ENCODE measurements at places on chromosomes 11 and 22.

- no peak for DNase-seq
Observed at GRCh38 chr22:39920134-39920743, 19.4 kb downstream of the GRAP2 start.

DNA sequence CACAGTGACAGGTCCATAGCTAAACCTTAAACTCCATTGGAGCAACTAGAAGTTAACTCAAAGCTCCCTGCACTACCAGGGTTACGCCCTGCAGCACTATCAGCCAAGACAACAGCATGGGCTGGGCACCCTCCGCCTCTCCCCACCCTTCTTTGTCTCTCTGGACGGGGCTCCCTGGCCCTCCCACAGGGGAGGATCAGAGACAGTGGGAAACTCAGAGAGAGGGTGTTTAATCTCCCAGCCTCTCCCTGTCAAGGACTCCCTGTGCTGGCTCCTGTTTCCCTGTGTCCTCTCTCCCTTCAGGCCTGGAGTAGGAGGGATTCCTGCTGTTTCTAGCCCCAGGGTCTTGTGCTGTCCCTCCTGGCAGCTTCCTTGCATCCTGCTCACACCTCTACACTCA is 56.9 kb upstream of the CSNK2A3 start:
- DNase-seq, result no peak

GRCh38 chr11:1343391-1344055 is 34.1 kb upstream of the TOLLIP start:
- no peak for DNase-seq

DNA sequence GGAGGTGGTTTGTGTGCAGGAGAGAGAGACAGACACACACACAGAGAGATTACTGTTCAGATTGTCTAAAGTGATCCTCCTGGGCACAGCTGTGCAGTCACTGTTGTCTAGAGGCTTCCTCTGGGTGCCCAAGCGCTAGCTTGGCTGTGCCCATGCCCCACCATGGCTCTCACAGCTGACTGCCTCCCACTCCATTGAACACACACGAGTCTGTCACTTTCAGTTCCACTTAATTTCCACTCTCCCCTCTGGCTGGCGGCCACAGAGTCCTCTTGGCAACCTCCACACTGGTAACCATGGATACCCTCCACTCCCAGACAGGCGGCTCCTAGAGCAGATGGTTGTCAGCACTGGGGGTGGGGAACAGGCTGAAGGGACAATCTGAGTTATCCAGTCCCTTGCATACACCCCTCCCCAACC is 29.1 kb downstream of the MAP6 start:
- DNase-seq, result no peak

DNA sequence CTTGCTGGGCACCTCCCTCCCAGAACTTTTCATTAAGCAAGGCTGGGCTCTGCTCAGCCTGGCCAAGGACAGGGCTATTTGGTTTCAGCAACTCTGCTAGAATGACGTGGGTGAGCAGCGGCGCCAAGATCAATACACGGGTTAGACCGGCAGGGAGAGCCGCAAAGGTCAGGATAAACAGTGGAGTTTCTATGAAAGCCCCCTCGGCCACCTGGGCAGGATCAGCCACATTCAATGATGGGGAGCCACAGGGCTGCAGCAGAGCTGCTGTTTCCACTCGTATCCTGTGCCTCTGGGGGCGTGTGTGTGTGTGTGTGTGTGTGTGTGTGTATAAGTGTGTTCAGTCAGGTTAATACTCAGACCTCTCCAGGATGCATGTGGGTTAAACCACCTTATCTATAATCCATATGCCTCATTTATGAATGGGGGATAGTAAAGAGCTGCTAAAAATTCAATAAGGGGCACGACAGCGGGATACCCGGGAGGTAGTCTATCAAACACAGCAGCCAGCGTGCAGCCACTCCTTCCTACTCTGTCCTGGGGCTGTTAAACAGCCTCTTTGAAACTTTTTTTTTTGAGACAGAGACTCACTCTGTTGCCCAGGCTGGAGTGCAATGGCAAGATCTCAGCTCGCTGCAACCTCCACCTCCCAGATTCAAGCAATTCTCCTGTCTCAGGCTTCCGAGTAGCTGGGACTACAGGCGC is 34.8 kb downstream of the MYH9 start:
- no peak for DNase-seq

DNA sequence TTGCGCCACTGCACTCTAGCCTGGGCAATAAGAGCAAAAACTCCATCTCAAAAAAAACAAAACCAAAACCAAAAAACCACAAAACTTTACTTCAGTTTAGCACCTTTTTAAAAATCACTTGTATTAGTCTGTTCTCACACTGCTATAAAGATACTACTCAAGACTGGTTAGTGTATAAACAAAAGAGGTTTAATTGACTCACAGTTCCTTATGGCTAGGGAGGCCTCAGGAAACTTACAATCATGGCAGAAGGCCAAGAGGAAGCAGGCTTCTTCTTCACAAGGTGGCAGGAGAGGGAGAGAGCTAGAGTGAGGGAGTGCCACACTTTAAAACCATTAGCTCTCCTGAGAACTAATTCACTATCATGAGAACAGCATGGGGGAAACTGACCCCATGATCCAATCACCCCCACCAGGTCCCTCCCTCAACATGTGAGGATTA is 261.3 kb downstream of the TMEM135 start:
- no peak for DNase-seq

DNA sequence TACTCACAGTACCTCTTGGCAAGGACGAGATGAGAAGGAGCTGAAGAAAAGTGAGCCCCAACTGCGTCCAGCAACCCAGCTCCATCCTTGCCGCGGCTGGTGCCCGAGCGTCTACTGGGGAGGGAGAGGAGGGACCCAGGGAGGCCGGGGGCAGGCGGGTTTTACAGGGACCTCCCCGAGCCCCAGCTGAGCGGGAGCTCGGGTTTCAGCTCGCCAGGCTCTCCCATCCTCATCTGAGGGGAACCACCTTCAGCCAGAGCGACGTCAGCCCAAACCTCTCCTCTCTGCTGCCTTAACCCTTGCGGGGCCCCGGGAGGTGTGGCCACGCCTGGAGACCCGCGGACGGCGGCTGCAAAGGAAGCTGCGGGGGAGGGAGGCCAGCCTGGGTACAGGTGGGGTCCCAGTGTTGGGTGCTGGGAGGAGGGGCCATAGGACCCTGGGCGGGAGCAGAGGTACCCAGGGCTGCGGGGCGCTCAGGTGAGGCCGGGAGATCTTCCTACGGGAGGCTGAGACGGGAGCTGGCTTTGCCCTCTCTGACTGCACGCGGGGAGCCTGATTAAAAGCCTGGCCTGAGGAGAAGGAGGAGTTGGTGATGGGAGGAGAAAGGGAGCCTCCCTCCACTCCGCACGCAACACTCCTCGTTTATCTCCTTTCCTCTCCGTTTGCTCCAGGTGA is at the start of gene PAMR1:
Gene PAMR1 (minus strand): TSS at position 116 of the 675 bp plus-strand sequence. CDS start 31 bp downstream, at position 85.
- no peak for DNase-seq

GRCh38 chr11:65616575-65617001 is 1.0 kb downstream of the PCNX3 start:
- DNase-seq, result no peak

GRCh38 chr11:93623179-93623578 is 38.3 kb upstream of the CEP295 start:
- no peak for DNase-seq

DNA sequence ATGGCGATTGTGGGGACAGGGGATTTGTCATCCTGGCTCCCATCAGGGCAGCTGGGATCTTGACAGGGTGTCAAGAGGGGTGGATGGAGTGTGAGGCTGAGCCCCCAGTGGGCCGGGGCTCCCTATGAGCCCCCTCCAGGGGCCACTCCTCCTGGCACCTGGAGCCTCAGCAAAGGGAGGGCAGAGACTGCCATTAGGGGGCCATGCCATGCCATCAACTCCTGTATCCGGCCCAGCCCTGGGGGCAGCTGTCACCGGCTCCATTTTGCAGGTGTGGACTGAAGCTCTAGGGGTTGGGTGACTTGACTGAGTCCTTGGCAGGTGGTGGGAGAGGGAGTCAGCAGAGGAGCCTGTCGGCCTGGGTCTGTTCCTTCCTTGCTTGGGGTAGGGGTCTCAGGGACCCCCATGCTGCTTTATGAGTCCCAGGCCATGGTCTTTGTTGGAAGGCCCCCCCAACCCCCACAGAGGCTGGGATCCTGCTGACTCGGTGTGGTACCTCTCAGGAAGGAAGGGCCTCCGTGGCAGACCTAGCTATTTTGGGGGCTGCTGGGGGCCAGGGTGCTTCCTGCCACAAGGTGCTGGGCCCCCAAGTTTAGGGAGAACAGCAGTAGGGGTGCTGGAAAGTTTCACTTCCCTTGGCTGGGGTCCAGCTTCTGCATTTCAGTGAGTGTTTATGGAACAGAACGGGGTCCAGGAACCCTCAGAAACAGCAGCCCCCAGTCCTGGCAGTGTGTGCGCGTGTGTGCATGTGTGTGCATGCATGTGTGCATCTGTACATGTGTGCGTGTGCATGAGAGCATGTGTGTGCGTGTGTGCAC is 1.5 kb downstream of the ACY3 start:
- DNase-seq, result no peak

- no peak for DNase-seq
Observed at GRCh38 chr11:73812234-73812633, 24.6 kb downstream of the MRPL48 start.

- peak; percentile 2 for DNase-seq
Observed at GRCh38 chr22:30969532-30970355, 679 bp downstream of the TUG1 start.

- DNase-seq, result no peak
Observed at GRCh38 chr22:38167988-38168407, 13.6 kb downstream of the PLA2G6 start.

DNA sequence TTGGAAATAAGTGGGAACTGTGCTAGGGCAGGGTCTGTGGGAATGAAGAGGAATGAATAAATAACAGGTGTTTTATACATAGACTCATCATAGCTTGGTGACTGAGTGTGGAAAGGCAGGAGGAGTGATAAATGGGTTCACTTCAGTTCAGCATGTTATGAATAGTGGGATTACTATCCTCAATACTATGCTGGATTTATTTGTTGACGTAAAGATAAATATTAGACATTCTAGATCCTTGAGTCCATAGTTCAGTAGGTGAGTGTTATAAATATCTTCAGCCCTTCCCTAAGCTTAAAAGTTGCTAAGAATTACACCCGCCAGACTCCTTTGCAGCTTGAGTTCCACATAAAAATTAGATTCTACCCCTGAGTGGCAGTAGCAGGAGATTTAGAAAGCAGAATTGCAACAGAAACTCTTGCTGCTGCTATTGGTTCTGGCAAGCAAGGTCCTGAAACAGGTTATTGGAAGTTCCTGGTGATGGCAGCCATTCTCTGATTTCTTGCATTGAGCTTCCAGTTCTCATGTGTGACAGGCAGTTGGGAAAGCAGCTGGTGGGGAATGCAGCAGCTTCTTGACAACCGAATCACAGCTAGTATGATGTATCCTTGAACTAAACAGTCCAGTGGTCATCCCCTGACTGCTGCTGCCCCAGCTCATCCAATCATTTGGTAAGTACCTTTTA is 1558.9 kb downstream of the FAM181B start:
- DNase-seq, result no peak

DNA sequence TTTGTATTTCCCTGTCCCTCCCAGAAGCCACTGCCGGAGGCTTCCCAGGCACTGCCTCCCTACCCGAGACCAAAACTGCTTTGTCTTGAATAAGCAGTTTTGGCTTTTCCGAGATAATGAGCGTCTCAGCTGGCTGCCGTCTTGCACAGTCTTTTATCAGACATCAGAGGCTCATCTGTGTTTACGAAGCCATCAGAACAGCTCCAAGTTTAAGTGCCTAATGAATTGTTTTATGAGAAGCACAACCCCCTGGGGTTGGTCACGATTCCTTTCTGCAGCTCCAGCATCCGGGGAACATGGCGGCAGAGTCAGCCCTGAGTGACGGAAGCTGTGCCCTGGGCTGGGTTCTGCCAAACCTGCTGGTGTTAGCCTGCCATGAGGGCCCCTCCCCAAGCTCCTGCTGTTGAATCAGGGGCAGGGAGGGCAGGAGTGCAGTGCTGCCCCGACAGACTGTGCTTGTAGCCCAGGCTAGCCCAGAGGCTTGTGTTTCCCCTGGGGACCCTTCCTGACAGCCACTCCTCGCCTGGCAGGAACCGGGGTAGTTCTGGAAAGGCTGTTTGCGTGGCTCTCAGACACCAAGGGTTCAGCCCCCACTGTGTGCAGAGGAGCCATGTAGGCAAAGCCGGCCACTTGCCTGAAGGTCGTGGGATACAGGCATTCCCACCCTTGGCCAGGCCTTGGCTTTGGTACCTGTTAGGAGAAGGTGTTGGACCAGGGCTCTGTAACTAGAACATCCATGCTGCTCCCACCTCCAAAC is 96.1 kb downstream of the MORC2 start:
- no peak for DNase-seq

DNA sequence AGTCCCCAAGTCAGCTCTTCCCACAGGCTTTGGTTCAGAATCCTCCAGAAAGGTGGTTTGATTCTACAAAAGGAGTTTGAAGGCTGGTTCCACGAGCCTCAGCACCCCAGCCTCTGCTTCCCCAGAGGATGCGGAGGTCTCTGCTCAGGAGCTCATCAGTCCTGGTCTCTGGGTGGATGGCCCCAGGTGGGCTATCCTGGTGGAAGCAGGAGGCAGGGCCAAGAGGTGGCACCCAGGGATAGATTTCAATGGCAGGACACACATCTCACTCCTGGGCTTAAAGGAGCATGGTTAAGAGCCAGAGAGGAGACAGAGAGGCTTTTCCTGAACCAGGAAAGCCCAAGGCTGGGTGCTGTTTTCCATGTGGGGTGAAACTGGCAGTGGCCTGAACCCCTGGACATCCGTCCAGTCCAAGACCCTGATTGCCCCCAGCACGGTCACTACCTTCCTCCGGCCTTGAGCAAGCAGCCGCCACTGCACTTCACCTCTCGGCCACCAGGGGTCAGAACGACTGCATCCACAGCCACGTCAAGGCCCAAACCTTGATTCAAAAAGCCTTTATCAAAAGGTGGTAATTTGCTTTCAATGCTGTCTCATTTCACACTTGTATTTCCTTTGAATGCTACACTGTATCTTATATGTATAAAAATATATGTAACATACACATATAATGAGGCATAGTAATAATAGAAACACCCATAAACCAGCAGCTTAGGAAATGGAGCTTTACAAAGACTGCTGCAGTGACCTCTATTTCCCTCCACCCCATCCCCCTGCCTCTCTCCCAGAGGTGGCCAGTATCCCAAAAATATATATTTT is 19.3 kb upstream of the FXYD2 start:
- peak; percentile 67 for DNase-seq

DNA sequence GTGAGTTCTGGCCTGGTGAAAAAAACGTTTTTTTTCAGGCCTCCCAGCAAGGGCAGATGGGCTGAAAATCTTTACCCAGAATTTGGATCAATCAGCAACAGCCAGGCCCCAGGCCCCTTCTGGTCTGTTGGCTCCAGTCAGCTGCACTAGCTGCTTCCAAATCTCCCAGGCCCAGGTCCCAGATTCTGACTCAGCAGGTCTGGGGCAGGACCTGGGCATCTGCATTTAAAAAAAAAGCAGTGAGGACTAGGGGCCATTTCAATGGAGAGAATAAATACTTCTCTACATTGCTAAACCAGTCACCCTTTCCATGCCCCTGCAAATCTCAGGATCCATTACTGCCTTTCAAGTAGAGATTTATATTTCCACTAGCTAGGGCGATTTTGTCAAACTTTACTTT is 4.3 kb downstream of the SLC15A3 start:
- DNase-seq, result no peak

- DNase-seq, result no peak
Observed at GRCh38 chr11:43923406-43924111, 18.9 kb upstream of the C11orf96 start.

- no peak for DNase-seq
Observed at GRCh38 chr11:2835296-2835695, 50.3 kb downstream of the CDKN1C start.

GRCh38 chr11:34495239-34495723 is 18.3 kb downstream of the ELF5 start:
- DNase-seq, result no peak

- no peak for DNase-seq
Observed at GRCh38 chr11:28464252-28464867, 356.2 kb downstream of the METTL15 start.

- DNase-seq, result no peak
Observed at GRCh38 chr11:116638463-116638862, 134.3 kb downstream of the BUD13 start.
